ENCODE measurements at places on chromosomes 1 and 21.

DNA sequence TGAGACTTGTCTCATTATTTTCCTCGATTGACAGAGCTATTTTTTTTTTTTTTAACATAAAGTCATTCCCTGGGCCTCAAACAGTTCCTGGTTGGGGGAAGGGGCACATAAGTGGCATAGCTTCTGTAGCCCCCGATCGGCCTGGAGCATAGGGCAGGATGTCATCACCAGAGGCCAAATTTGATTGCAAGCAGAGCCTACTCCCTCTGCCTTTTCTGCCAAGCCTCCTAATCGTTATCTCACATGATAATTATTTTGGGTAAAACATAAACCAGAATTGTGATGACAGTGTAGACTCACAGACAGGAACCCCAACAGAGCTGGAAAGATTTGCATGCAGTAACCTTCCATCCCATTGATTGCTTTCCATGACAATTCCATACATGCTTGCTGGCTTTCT lies 404.8 kb downstream of the PCP4 start:
- DNase-seq: no peak

GRCh38 chr1:185096531-185096930 lies 51.2 kb downstream of the RNF2 start:
- DNase-seq: no peak

- DNase-seq: no peak
Measured at GRCh38 chr1:56453016-56453415, 126.3 kb downstream of the PLPP3 start.

DNA sequence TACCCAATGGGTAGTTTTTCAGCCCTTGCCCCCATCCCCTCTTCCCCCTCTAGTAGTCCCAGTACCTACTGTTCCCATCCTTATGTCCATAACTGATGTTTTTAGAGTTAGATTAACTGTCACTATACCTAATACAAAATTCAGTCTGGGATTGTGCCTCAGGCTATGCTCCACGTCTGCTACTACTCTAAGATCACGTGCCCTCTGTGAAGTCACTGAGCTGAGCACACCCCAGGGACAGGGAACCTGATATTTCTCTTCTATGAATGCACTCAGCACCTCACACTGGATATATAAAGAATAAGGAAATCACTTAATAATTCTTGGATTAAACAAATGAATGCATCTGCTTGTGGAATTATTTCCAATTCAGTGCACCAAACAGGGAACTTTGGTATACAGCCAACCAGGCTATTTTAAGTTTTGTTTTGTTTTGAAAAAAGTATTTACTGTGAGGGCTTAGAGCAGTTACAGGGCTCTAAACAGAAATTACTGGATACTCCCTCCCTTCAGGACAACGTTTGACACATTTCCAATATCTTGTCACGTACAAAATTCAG lies 307.9 kb downstream of the SMYD3 start:
- no peak for DNase-seq

DNA sequence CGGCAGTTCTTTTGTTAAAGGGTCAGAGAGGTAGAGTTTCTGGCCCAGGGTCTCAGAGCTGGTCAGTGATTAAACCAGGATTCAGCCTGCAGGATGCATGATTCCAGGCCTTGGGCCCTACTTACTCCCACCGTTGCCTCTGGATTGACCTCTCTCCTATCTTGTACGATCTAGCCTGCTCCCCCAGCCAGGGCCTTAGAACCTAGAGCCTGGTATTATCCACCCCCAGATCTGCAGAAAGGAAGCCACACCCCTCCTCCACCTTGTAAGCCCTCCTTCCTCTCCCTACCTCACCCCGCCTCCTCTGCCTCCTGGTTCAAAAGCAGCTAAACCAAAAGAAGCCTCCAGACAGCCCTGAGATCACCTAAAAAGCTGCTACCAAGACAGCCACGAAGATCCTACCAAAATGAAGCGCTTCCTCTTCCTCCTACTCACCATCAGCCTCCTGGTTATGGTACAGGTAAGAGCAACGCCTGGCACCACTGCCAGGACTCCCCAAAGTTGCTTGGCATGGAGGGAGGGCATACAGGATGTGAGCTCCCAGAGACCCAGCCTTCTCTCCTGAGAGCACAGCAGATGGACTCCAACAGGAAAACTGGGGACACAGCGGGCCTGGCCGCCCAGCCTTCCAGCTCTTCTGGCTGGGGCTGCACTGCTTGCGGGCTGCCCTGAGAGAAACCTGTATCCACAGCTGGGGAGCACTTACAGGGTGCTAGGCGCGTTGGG lies at the start of gene CD52:
Gene CD52, plus strand, starts transcription at position 347 of the 726 bp plus-strand sequence. Its CDS starts 60 bp downstream, at position 407.
- DNase-seq: no peak

GRCh38 chr1:42153624-42154023 lies 414 bp downstream of the GUCA2B start:
- DNase-seq: no peak

GRCh38 chr21:42836402-42836666 lies 43.0 kb downstream of the WDR4 start:
- DNase-seq: no peak

GRCh38 chr1:8698012-8698630 lies 119.3 kb downstream of the RERE start:
- no peak for DNase-seq
